ENCODE measurements at places on chromosomes 6 and 20.

DNA sequence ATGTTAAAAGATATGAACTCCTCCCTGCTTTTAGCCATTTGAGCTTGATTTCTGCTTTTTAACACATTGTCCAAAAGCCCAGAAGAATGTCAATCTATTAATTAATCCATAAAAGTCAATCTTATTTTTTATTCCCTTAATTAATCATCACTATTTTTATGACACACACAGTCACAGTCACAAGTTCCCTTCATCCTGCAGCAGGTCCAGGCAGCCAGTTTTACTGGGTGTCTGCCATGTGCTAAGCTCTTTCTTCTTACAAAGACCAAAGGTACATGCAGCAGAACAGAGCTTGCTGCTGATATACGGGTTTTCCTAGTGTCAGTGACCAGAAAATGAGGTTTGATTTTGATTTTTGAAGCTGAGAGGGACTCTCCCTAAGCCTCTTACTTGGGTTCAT lies 53.3 kb upstream of the SLC22A23 start:
- no peak for DNase-seq

- no peak for DNase-seq
Observed at GRCh38 chr6:148501178-148501590, 158.5 kb downstream of the SASH1 start.

GRCh38 chr6:34248198-34248726 lies 544 bp downstream of the SMIM29 start:
- DNase-seq, result peak; percentile 81

DNA sequence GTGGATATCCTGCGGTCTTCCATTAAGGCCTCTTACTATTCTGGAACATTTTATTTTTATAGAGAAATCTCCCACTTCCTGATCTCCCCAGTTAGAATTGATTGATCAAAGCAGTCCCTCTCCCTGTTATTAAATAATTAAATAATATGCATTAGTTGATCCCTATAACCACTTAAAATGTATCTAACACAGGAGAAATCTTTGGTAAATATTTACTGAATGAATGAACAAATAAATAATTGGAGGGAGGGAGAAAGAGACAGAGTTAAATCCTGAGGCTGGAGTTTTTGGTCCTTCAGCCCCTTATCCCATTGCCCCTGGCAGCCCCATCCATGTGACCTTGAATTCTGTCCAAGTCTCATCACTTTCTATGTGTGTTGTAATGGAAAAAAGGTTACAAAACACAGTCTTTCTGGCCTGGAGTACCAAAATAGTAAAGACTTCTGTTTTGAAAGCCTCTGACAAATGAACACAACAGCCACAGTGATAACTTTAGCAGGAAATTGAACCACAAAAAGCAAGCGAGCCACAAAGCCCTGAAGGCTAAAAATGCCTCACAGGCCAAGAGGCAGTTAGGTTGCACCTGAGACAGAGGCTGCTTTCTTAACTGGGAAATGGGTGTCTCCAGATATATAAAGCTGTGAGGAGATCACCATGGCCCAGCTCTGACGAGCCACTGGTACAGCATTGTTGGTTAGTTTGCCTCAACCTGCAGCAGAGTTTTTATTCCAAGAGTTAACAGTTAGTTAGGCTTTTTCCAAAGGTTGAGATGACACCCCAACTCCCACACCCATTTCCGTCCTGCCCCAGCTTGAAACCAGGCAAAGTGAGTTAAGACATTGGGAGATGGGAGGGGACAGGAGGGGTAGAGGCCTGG lies 11.3 kb downstream of the NT5E start:
- DNase-seq, result no peak

DNA sequence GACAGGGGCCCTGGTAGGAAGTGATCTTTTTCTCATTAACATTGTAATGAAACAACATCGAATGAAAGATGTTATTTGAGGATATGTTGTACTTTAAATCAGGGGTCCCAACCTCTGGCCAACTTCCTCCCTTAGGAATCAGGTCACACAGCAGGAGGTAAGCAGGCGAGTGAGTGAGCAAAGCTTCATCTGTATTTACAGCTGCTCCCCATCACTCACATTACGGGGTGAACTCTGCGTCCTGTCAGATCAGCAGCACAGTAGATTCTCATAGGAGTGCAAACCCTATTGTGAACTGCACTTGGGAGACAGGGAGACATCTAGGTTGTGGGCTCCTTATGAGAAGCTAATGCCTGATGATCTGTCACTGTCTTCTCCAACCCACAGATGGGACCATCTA lies 19.9 kb downstream of the EPM2A start:
- DNase-seq, result no peak

DNA sequence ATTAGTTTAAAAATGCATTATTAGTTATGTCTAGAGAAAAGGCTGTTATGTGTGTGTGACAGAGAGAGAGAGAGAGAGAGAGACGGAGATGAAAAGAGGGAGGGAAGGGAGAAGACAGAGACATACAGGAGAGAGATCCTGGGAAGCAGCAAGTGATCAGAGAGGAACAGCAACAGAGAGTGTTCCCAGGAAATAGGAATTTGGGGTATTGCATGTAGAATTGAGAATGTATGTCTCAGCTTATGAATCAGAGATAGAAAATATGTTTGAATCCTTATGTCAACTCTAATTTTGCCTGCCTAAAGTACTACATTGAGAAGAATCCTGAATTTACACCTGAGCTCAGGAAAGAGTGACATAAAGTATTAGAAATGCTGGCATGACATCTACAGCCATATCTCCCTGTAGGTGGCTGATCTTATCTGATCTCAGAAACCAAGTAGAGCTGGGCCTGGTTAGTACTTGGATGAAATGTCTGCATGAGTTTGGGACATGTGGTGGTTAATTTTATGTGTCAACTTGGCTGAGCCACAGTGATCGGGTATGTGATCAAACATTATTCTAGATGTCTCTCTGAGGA lies 130.6 kb downstream of the TENT5A start:
- no peak for DNase-seq

DNA sequence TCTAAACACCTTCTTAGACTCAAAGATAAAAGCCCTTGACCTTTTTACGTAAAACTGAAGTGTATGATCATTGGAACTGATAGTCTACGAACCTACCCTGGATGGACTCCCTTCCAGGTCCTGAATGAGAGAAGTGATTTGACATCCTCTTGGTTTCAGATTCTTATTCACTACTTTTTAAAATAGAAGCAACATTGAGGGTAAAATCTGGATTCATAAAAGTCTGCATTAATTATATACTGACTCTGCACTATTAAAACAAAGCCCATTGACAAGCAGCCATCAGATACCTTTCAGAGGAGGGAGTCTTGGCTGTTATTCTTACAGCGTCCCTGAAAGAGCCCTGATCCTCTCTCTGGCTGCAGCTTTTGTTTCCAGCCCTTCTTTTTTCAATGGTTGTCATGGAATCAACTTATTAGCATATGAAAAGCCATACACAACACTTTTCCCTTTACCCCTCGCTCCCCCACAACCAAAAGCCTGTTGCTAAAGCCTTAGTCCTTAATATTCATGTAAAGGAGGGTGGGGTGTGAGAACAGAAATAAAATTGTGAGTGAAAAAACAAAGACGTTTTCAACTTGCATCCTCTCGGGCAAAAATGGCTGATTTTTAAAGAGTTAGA lies 270.0 kb upstream of the MARCKS start:
- no peak for DNase-seq

GRCh38 chr6:38171997-38172738 lies 352.6 kb downstream of the ZFAND3 start:
- no peak for DNase-seq

DNA sequence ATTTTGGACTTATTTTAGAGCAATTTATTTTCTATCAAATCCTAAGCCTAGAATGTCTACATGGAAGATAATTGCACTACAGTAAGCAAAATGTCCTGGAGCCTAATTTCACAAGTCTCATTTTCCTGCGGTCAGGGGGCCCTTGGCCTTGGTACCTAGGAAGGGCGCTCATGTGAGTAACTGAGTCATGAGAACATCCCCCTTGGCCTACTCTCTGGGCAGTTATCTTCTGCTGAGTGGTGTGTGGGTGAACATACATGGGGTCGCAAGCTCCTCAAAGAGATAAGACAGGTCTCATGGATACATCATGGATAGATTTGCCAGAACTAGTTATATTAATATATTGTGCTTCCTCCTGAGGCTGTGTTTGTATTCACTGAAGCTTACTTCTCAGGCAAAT lies 211.2 kb upstream of the MARCKS start:
- DNase-seq, result no peak
